ENCODE measurements at places on chromosomes 4 and X. TPM values are rescaled to one million over a fixed set of nuclear protein-coding genes. Genes with fewer than 3 reads are reported as not detected.

Gene BEND2
- total RNA-seq = not detected

Gene PLXNA3
- 3.0 TPM for total RNA-seq

Gene TBC1D8B
- total RNA-seq = 2.4 TPM

Gene WDR19
- 19.0 TPM for total RNA-seq

Gene HSFX4
- total RNA-seq = not detected

Gene SPIN2A
- total RNA-seq = 0.13 TPM

Gene FAM13A
- 0.26 TPM for total RNA-seq

Gene UGT8
- not detected for total RNA-seq

Gene MAGEA11
- not detected for total RNA-seq
